GM19239 (cell line): ENCODE measurements at places on chromosomes 7 and 10.

- no peak for DNase-seq
Observed at GRCh38 chr7:3174515-3175284, 126.4 kb upstream of the SDK1 start.

- no peak for DNase-seq
Observed at GRCh38 chr7:30935569-30935877, 23.9 kb downstream of the AQP1 start.

DNA sequence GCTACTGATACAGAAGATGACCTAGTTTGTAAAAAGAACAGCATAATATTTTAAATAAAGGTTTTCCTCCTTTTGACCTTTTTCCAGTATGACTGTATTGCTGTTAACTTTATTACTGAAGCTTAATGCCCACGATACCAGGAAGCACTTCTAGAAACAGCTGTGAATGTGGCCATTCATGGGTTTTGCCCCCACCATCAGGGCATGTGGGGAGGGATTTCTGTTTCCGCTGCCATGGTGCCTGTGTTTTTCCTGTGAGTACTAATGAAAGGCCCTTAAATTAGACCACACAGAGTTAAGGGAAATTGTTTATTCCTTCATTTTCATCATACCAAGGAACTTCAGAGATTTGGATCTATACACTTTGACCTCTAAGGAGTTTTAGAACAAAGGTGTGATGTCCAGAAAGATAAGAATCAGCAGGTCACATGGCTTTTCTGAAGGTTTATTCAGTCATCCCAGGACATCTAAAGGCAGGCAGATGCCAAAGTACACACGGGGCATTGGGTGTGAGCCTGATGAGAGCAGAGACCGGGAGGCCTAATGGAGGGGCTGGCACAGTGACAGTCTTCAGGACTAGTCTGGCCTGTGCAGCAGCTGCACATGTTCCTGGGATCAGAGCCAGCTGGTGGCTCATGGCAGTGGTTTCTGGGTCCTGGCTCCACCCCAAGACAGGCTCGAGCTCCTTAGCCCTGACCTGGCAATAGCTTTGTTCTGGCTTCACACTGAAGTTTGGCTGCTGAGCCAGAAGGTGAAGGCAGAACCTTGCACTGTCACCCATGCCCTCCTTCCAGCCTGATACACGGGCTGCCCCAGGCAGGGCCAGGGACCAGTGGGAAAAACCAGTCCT lies 190.9 kb downstream of the REEP3 start:
- DNase-seq = no peak

- DNase-seq = no peak
Observed at GRCh38 chr7:113004726-113005454, 81.7 kb downstream of the GPR85 start.

GRCh38 chr7:90178679-90179278 lies 24.5 kb downstream of the STEAP1 start:
- peak; percentile 2 for DNase-seq

DNA sequence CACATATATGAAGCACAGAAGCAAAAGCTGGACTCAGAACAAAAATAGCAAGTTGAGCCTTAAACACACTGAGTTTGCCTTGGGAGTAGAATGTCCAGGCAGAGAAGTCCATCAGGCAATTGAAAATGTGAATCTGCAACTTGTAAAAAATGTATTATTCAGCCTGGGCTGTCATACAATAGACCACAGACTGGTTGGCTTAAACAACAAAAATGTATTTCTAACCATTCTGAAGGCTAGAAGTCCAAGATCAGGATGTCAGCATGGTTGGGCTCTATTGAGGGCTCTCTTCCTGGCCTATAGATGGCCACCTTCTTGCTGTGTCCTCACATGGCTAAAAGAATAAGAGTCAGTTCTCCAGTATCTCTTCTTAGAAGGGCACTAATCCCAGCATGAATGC lies 76.5 kb upstream of the CAPZA2 start:
- DNase-seq = no peak

DNA sequence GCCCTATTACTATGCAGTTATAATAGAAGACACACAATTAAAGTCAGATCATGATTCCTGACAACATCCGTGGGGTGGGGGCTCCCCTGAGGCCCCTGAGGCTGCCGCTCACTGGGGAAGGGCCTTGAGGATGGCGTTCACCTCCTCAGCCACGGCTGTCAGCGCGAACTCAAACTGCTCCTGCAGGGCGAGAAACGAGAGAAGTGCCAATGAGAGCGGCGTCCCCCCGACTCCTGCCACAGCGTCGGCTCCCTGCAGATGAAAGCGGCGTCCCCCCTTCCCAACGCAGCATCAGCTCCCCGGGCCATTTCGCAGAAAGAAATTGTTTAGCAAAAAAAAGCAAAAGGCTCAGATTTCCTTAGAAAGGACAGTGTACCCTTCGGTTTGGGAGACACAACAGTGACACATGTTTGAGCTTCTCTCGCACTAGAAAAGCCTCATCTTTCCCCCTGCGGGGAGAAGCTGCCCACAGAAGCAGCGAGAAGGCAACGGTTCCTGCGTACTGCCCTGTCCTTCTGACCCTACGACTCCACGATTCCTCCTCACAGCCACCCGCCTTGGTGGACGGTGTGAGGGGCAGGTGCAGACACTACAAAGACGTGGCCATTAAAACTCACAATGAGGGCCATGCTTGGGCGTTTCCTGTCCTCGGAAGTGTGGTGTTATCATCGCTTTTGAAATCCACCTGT lies 203.9 kb downstream of the DNAJB6 start:
- no peak for DNase-seq

GRCh38 chr10:25026463-25026862 lies 10.1 kb downstream of the THNSL1 start:
- no peak for DNase-seq

DNA sequence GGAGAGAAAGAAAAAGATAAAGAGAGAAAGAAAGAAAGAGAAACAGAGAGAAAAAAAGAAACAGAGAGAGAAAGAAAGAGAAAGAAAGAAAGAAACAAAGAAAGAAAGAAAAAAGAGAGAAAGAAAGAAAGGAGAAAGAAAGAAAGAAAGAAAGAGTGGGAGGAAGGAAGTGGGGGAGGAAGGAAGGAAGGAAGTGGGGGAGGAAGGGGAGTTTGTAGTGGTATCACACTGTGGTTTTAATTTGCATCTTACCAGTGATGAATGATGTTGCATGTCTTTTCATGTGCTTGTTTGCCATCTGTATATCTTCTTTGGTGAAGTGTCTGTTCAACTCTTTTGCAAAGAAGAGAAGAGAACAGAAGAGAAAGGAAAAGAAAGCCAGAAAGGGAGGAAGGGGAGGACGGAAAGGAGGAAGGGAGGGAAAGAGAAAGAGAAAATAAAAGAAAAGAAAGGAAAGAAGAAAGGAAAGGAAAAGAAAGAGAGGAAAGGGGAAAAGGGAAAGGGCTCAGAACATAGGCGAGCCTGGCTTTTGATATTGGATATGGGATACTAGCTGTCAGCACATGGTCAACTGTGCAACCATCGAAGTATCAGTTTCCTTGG lies 79.2 kb upstream of the FRMD4A start:
- DNase-seq = no peak

GRCh38 chr7:46725838-46726237 lies 804.8 kb upstream of the IGFBP3 start:
- DNase-seq = no peak

GRCh38 chr10:26214551-26215395 lies 1.8 kb upstream of the GAD2 start:
- DNase-seq = no peak

DNA sequence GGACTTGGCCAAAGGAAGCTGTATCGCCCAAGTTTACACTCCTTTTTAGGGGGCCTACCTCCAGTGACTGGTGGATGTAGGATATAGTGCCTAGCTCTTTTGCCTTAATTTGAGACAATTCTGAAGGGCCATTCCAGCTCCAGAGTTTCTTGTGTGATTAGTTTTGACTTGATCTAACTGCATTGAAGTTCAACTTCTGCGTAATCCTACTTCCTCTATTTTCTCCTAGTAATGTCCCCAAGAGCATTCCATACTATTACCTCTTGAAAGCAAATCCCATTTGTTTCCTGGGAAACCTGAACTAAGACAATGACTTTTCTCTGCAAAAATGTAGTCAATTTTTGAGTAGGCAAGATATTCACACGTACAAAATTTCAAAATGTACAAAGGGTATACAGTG lies 4.7 kb upstream of the H2AZ2 start:
- DNase-seq = no peak

- no peak for DNase-seq
Observed at GRCh38 chr7:101564778-101565211, 64.3 kb downstream of the MYL10 start.

DNA sequence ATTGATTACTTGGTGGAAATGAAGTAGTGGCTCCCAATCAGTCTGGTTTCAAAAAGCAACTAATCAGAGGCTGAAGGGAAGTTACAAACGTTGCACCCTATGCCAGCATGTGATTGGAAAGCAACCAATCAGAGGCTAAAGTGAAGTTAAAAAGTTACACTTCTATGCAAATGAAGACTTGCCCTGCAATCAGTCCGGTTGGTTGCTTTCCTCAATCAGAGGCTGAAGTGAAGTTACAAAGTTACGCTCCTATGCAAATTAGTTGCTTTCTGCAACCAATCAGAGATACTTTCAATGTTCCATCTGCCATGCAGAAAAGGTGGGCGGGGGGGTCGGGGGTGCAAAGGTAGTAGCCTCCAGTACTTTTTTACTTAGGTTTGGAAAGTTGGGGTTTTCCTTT lies 1077.1 kb downstream of the TYW1 start:
- no peak for DNase-seq

- DNase-seq = no peak
Observed at GRCh38 chr10:58817201-58817846, 304.7 kb downstream of the BICC1 start.

DNA sequence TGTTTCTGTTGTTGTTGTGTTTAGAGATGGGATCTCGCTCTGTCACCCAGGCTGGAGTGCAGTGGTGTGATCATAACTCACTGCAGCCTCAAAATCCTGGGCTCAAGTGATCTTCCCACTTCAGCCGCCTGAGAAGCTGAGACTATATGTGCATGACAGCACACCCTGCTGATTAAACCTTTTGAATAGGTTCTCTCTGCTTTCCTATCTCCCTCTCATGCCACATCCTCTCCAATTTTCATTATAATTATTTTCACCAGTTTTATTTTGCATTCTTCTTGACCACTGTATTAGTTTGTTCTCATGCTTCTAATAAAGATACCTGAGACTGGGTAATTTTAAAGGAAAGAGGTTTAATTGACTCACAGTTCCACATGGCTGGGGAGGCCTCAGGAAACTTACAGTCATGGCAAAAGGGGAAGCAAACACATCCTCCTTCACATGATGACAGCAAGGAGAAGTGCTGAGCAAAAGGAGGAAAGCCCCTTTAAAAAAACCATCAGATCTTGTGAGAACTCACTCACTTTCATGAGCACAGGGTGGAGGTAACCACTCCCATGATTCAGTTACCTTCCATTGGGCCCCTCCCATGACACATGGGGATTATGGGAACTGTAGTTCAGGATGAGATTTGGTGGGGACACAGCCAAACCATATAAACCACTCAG lies 12.9 kb downstream of the AGK start:
- DNase-seq = no peak

DNA sequence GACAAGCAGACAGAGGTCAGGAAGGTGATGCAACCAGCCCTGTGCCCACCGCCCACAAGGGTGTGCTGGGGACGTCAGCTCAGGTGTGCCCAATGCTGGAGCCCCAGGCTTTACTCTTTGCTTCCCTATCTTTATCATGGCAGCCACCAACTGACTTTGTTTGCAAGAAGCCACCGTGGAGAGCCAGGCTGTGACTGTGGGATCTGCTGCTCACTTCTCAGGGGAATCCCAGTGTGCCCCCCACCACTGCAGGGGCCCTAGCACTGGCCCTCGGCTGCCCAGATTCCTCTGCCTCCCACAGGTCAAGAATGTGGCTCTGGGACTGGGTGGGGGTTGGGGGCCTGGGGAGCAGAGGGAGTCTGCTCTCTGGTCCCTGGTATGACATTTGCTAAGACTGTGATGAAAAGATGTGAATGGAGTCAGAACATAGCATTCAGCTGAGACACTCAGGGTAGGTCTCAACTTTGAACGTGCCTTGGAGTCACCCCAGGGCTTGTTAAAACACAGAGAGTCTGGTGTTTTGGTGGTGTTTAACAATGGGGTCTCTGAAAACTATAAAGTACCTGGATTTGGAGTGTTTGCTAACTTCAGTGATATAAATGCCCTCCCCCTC lies 47.3 kb downstream of the ARHGAP22 start:
- no peak for DNase-seq
